ENCODE measurements at places on chromosomes 12 and 14.

DNA sequence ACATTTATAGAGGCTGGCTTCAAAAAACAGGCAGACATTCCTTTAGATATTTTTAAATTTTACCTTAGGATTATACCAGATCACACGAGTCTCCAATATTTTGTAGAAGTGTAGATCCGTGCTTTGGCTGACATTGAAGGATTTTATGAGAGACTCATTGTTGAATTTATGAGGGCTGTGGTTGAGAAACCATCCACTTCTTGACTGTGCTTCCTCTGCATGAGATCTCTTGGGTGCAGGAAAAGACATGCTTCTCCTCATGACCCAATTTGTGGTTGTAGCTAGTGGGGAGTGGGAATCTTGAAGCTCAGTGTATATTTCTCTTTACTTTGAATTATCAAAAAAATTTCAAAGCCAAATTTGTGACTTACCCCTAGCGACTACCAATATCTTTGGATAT lies 36.7 kb upstream of the NKX2-8 start:
- no peak for DNase-seq
- no peak overlapping the region for H3K4me3 ChIP-seq
- peaks cover 2% of the 10 kb centered on the region for H3K27me3 ChIP-seq
- H3K27ac ChIP-seq = no peak overlapping the region
- no peaks in the 10 kb centered on the region for H3K4me1 ChIP-seq
- H3K36me3 ChIP-seq = no peaks in the 10 kb centered on the region

- no peak for DNase-seq
- no peaks in the 10 kb centered on the region for H3K4me1 ChIP-seq
- no peaks in the 10 kb centered on the region for H3K27me3 ChIP-seq
- no peaks in the 10 kb centered on the region for H3K36me3 ChIP-seq
Measured at GRCh38 chr14:81784084-81784483, 250.4 kb upstream of the SEL1L start.

DNA sequence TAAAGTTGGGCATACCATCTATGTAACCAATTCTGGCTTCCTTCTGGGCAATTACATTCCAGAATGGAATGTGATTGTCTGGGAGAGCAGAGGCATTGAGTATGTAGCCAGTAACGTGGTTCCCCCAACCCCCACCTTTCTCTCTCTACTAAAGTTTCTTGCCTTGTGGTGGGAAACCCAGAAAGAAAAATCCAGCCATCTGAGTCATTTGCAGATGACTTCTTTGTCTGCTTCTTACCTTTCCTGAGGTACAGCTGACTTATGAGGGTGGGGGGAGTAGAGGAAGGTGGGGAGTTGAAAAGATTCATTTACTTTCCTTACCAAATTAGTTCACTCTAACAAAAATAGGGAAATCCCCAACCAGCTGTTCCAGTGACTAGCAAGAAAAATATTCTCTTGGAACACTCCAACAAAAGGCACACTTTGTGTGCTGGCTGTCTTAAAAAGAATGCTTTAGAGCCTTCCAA lies 112.1 kb upstream of the FRMD6 start:
- no peak overlapping the region for H3K27ac ChIP-seq
- no peak for DNase-seq
- peaks cover 3% of the 10 kb centered on the region for H3K27me3 ChIP-seq
- H3K36me3 ChIP-seq = no peaks in the 10 kb centered on the region
- H3K4me1 ChIP-seq = no peaks in the 10 kb centered on the region

- peak overlapping the region; percentile 1 for H3K27ac ChIP-seq
- H3K4me3 ChIP-seq = no peak overlapping the region
- no peak for DNase-seq
- peaks cover 22% of the 10 kb centered on the region for H3K36me3 ChIP-seq
- H3K4me1 ChIP-seq = peaks cover 22% of the 10 kb centered on the region
Measured at GRCh38 chr14:103456167-103456835, 66.3 kb downstream of the CKB start.

GRCh38 chr12:120055231-120056000 lies 61.1 kb downstream of the RAB35 start:
- no peak overlapping the region for H3K4me3 ChIP-seq
- H3K4me1 ChIP-seq = peaks cover 24% of the 10 kb centered on the region
- peaks cover 24% of the 10 kb centered on the region for H3K36me3 ChIP-seq
- no peak overlapping the region for H3K27ac ChIP-seq

DNA sequence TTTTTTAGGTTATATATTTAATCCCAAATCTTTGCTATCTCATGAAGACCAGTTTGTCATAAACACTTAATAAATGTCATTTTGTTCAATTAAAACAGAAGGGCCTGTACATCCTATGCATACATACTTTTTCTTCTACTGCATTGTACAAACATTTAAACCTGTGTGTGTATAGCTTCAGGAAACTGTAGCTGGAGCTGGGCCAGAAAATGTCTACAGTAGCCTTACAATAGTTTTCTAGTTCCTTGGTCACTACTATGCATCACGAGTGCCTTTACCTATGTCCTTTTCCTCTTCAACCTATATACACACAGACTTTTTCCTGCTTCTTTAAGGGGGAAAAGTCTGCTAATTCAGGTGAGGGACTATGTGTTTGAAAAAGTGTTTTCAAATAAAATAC lies 302.8 kb downstream of the PAWR start:
- H3K27me3 ChIP-seq = no peaks in the 10 kb centered on the region
- H3K4me3 ChIP-seq = no peak overlapping the region
- H3K36me3 ChIP-seq = no peaks in the 10 kb centered on the region
- no peaks in the 10 kb centered on the region for H3K4me1 ChIP-seq
- DNase-seq = no peak

DNA sequence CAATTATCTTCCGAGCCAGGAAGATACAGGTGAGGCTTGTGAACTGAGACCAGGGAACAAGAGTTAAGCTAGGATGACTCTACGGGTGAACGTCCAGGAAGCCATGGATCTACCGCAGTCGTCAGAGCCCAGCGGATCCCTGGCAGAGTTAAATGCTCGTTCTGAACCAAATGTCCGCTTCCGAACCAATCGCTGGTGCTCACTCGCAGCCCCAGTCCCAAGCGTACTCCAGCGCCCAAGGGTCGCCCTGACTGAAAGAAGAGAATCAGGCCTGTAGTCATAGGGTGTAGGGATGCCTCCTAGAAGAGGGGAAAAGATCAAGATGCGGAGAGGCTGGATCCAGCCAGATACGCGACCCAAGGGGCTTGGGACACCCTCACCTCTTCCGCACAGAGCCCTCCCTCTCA lies 283 bp downstream of the VIPAS39 start:
- H3K27ac ChIP-seq = peak overlapping the region; percentile 100
- DNase-seq = no peak
- H3K4me3 ChIP-seq = peak overlapping the region; percentile 100
- no peaks in the 10 kb centered on the region for H3K27me3 ChIP-seq

GRCh38 chr12:74408601-74409166 lies 129.0 kb upstream of the ATXN7L3B start:
- DNase-seq = no peak
- no peak overlapping the region for H3K27ac ChIP-seq
- H3K27me3 ChIP-seq = peaks cover 7% of the 10 kb centered on the region
- no peaks in the 10 kb centered on the region for H3K36me3 ChIP-seq

DNA sequence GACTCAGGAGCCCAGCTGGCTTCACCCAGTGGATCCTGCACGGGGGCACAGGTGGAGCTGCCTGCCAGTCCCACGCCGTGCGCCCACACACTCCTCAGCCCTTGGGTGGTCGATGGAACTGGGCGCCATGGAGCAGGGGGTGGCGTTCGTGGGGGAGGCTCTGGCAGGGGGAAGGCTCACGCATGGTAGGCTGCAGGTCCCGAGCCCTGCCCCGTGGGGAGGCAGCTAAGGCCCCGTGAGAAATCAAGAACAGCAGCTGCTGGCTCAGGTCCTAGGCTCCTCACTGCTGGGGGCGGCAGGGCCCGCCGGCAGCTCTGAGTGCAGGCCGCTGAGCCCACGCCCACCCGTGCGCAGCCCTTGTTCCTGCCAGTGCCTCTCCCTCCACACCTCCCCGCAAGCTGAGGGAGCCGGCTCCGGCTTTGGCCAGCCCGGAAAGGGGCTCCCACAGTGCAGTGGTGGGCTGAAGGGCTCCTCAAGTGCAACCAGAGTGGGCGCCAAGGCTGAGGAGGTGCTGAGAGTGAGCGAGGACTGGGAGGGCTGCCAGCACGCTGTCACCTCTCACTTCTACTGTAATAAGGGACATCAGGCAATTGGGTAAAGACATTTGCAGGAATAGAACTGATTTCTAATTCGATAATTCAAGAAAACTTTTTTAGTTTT lies 115.4 kb downstream of the TMTC2 start:
- H3K4me1 ChIP-seq = no peaks in the 10 kb centered on the region
- no peaks in the 10 kb centered on the region for H3K27me3 ChIP-seq
- no peak for DNase-seq
- H3K36me3 ChIP-seq = peaks cover 3% of the 10 kb centered on the region

DNA sequence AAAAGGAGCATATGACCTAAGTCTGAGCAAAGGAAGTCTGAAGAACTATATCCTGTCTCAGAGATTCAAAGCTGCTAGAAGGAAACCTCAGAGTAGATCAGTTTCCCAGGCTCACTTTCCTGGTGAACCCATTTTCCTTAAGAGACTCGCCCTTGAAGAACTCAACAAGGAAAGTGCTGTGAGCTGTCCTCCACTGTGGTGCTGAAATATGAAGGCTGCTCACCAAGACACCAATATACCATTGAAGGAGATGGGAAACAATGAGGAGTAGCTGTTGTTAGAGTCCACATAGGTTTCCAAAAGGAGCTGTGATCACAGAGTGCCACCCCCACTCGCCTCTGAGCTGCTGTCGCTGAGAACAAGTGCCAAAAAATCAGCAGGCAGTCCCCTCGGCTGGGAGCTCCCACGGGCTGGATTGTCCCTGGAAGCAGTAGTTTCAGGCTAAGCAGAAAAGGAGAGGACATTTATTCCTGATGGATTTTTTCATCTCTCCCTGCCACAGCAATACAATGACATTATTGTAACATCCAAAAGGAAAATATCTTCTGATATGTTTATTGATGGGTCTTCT lies 282.1 kb downstream of the RPS29 start:
- DNase-seq = peak; percentile 42
- H3K4me3 ChIP-seq = no peak overlapping the region
- H3K27ac ChIP-seq = no peak overlapping the region
- H3K36me3 ChIP-seq = no peaks in the 10 kb centered on the region
- H3K27me3 ChIP-seq = peaks cover 5% of the 10 kb centered on the region
- H3K4me1 ChIP-seq = no peaks in the 10 kb centered on the region

DNA sequence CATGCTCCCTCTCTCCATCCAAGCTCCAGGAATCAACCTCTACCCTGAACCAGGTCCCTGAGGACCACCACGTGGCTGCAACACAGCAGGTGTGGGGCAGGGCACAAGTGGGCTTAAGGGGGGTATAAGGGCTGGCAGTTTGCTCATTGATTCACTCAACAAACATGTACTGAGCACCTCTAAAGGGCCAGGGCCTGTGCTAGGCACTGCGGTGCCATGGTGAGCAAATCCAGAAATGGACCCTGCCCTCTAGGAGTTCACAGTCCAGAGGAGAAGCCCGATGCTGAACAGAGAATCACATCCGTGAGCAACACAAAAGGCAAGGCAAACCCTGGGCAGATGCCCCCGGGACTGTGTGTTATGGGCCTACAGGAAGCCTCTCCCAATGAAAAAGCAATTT lies 6.5 kb upstream of the AQP2 start:
- H3K4me1 ChIP-seq = peaks cover 16% of the 10 kb centered on the region
- DNase-seq = no peak
- no peaks in the 10 kb centered on the region for H3K27me3 ChIP-seq
- H3K4me3 ChIP-seq = no peak overlapping the region
- no peaks in the 10 kb centered on the region for H3K36me3 ChIP-seq

DNA sequence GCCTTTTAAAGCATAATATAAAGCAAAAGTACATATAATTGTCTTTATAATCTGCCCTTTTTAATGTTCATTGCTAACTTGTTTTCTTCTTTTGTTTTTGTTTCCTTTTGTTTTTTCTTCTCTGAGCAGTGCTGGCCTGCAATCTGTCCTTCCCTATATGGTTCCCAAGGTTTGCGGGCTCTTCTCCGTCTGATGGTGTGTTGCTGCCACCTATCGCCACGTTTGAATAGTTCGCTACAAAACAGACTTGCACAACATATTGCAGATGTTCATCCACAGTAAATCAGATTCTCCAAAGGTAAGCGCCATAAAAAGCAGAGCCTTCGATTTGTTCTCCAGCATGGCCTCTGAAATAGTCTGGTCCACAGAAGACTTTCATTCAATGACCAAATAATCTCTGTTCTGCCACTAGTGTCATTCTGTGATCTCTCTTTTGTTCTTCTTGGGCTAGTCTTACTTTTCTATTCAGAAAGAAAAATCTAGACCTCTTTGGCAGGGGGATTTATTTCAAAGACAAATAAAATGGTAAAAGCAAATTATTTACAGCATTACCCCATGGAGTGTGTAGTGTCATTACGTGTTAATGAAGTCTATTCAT lies 33.5 kb downstream of the C12orf50 start:
- H3K4me3 ChIP-seq = no peak overlapping the region
- no peak overlapping the region for H3K27ac ChIP-seq
- no peaks in the 10 kb centered on the region for H3K4me1 ChIP-seq
- H3K27me3 ChIP-seq = peaks cover 11% of the 10 kb centered on the region

DNA sequence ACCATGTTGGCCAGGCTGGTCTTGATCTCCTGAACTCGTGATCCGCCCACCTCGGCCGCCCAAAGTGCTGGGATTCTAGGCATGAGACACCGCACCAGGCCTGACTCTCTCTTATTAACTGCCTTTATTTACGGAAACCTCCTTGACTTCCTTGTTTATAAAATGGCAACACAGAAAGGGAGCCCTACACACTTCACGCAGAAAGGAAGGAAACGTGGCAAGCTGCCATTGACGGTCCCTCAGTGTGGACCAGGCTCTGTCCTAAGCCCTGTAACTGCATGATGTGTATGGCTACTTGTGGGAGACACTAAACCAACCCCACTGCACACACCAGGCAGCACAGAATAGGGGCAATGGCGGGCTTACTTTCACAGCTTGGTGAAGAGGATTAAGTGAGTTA lies 11.7 kb downstream of the CINP start:
- no peak overlapping the region for H3K27ac ChIP-seq
- no peak for DNase-seq
- peaks cover 2% of the 10 kb centered on the region for H3K4me1 ChIP-seq
- H3K4me3 ChIP-seq = no peak overlapping the region

DNA sequence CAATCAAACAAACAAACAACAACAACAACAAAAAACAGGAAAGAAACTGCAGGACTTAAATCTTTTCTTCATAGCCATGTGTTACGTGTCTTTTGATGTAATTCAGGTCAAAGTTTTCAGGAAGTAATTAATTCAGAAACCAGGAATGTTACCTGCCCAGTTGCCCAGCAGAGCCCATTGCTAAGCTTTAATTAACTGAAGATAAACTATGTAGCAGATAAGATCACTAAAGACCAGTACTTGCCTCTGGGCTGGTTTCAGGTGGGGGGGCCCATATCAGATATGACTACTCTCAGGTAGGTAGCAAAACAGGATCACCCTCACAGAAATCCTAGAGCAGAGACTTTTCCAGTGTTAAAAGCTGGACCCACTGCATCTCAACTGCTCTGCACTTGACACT lies 69.2 kb downstream of the LIN7A start:
- H3K27ac ChIP-seq = no peak overlapping the region
- no peaks in the 10 kb centered on the region for H3K36me3 ChIP-seq
- no peak overlapping the region for H3K4me3 ChIP-seq
- DNase-seq = no peak

Measured in activated naive CD4-positive, alpha-beta T cell treated with anti-CD3 and anti-CD28 coated beads for 36 hours (primary cell).